NCI-H146 (cell line): ENCODE measurements at places on chromosomes 4 and X.

- peak; percentile 66 for DNase-seq
Measured at GRCh38 chr4:150867148-150867547, 147.9 kb downstream of the LRBA start.

DNA sequence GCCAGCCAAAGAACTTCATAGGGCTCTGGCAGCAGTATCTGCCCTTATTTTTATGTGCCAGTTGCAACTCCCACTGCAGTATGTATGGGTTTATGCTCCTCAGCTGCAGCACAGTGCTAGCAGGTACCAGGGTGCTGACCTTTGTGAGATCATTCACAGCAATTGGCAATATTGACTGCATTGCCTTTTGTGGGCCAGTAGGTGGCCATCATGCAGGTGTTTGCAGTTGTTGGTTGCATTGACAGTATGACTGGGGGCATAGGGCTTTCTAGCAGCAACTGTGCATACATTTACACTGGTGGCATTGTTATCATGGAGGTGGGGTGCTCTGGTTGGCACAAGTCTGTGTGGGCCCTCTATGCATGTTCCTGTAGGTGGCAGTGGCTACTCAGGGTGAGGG is 42.5 kb downstream of the FAAH2 start:
- no peak for DNase-seq

DNA sequence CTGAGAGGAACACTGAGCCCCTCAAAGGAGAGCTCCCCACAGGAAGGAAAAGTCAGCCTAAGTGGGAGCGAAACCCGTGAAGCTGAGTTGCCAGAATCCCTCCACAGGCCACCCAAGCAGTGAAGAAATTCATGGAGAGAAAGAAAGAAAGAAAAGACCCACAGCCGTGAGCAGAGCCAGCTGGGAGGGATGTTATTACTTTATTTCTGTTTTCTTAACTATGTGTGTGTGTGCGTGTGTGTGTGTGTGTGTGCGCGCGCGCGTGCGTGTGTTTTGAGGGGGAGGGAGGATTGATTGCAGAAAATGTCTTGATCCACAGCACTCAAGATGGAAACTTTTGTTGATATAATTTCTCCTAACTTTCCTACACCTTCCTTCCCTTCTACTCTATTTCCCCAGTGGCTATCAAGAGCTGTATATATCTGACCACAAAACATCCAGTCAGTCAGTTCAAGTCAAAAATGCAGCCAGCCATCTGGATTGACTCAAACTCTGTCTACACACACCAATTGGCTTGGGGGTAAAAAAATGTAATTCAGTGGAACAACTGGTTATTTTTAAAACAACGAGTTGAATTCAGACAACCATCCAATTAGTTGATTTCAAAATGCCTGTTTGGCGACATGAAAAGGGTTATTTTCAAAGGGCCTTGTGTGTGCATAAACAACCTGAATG is 13.8 kb upstream of the GPC3 start:
- no peak for DNase-seq

GRCh38 chrX:17072301-17072700 is 125.8 kb downstream of the REPS2 start:
- no peak for DNase-seq

- DNase-seq = no peak
Measured at GRCh38 chr4:36385951-36386571, 104.6 kb downstream of the DTHD1 start.

- DNase-seq = no peak
Measured at GRCh38 chrX:74104356-74105015, 199.5 kb upstream of the ZCCHC13 start.

GRCh38 chr4:116516711-116517110 is 568.7 kb downstream of the TRAM1L1 start:
- DNase-seq = no peak

DNA sequence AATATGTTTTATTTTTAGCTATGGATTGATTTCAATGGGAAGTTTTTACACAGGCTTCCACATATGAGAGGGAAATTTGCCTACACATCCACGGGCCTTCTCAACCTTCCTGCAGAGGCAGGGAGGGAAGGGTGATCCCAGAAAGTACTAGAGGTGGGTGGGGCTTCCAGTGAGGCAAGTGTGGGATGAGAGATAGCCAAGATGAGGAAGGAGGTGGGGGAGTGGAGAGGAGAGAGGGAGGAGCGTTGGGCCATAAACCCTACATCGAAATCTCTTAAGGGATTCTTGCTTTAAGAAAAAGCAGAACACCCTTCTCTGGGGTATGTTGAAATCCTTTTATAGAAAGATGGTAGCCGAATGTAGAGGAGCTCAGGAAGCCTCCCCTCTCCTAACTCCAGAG is 19.0 kb downstream of the NKX6-1 start:
- DNase-seq = no peak

DNA sequence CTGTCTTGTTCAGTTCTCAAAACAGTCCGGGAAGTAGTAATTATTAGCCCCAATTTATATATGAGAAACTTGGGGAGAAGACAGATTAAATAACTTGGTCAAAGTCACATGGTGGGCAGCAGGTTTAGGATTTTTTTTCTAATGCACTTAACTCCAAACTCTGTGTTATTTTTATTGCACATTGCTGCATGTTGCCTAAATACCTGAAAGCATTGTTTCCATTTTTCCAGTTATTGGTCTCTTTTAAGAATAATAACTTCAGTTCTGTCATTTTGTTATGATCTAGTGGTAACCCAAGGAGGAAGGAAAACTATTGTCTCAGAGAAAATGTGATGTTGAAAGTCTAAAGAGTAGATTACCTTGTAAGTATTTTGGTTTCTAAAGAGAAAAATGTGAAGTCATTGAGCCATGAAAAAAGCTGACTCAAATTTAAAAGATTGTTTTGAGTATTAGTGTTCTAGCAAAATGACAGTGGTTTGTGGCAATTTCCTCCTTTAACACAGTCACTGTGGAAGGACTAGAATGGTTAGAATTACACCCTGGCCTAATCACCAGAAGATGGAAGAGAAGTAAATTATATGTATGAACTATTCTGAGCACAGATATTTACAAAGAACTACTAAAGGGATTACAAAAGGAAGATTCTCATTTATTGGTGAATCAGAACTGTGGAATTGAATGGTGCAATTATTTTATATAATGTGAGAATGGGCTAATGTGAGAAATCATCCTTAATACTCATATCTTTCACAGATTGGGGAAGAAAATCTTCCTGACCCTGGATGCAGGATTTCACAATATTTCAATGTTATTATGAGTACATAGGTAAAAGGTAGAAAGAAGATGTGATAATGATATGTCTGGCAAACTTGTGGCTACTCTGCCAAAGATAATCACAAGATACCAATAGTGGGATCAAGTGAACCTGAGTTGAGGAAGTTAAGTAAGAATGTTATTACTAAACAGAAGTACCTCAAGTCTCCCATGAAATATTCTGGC is 21.7 kb upstream of the CXCL8 start:
- no peak for DNase-seq

- no peak for DNase-seq
Measured at GRCh38 chr4:142262956-142263355, 583.1 kb downstream of the INPP4B start.
